ENCODE measurements at places on chromosomes 1 and 21. TPM values are rescaled to one million over a fixed set of nuclear protein-coding genes. Genes with fewer than 3 reads are reported as not detected.

C1QC gene
- 268 TPM for polyA plus RNA-seq

PROX1 gene
- 1.4 TPM for polyA plus RNA-seq

LCE6A gene
- not detected for polyA plus RNA-seq

SPATA45 gene
- not detected for polyA plus RNA-seq

RAB42 gene
- 2.5 TPM for polyA plus RNA-seq

PLCH2 gene
- polyA plus RNA-seq, result 13.4 TPM

GNG4 gene
- polyA plus RNA-seq, result 3.9 TPM

EVA1C gene
- polyA plus RNA-seq, result 35.2 TPM

RGSL1 gene
- polyA plus RNA-seq, result not detected

CD1E gene
- polyA plus RNA-seq, result 1.0 TPM

Data from urinary bladder (tissue), 4 donors.